ENCODE measurements at places on chromosomes 12 and 14. TPM values are rescaled to one million over a fixed set of nuclear protein-coding genes. Genes with fewer than 3 reads are reported as not detected.

Gene PTPRR
- total RNA-seq: not detected

Gene HOXC11
- total RNA-seq: not detected

Gene CCDC77
- total RNA-seq: 14.1 TPM

Gene TMCC3
- not detected for total RNA-seq

Gene KRT83
- total RNA-seq: not detected

Gene AGAP2
- 57.1 TPM for total RNA-seq
